Stimulated activated CD4-positive, alpha-beta T cell treated with anti-CD3 and anti-CD28 coated beads, Interleukin-4, amount 100 ng/mL, for 48 hours (primary cell): ENCODE measurements at places on chromosomes 13 and 19.

- no peak for DNase-seq
Measured at GRCh38 chr19:17302391-17303166, 646 bp downstream of the ABHD8 start.

- no peak for DNase-seq
Measured at GRCh38 chr13:82713687-82714405, 1168.4 kb downstream of the SLITRK1 start.

- peak; percentile 64 for DNase-seq
Measured at GRCh38 chr19:4327252-4327876, 11.3 kb downstream of the STAP2 start.

GRCh38 chr13:23129331-23129730 lies 51.4 kb upstream of the SGCG start:
- DNase-seq: no peak

GRCh38 chr13:46641274-46642081 lies 88.5 kb downstream of the LRCH1 start:
- DNase-seq: no peak

DNA sequence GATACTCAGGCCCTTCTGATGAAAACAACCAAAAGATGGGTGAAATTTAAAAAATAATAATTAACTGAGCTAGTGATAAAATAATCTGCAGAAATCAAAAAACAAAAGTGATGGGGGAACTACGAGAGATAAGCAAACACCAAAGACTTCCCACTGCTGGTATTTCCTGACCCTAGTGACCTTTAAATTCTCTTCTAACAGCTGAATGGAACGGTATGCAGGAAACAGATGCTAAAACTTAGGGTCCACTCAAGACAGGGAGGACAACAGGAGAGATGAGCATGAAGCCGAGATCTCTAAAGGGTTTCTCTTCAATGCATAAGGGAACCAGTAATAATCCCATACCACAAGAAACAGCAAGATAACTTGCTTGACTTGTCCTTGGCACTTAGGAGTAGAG lies 50.8 kb downstream of the USP12 start:
- no peak for DNase-seq

- DNase-seq: no peak
Measured at GRCh38 chr13:76048675-76049375, 412.7 kb downstream of the LMO7 start.

DNA sequence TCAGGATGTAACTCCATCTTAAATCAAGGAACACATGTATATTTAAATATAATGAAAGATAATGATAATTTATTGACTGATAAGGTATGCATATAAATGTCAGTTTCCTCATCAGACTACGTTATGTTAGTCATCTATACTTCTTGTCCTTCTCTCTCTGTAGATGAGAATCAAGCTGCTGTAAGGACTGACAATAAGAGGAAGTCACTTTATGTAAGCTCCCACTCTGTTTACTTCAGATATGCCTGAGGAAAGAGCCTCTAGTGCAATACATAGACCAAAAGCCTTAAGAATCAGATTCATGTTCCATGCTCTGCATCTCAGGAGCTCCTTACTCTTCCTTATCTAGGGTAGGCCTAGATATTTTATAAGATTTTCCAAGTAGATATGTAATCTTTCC lies 9.6 kb upstream of the SLITRK6 start:
- DNase-seq: no peak

DNA sequence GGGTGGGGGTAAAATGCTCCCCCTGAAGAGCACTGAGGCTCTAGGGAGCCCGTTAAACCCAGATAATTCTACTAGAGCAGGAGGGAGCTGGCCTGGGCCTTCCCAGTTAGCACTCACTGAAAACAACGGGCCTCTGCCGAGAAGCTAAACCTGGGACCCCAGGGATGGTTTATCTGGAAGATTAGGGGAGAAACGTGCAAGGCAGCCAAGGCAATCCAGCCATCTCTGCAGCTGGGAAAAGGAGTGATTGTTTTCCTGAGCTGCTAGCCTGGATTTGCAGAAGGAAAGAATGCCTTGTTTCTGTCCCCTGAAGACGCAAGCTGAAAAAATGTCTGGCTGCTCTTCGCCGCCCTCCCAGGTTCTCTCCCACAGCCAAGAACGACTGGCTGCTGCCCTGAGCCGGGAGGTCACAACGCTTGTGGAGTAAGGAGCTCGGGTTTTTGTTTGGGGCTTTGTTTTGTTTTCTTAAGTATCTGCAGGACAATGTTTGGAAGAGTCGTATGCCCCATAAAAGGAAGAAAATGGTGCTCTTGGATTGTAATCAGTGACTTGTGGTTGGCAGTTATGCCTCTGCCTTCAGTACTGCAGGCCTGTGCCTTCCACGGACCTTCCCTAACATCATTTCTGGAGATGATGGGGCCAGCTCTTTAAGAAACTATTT lies 31.5 kb downstream of the COL4A2 start:
- no peak for DNase-seq

GRCh38 chr13:52892925-52893324 lies 44.5 kb upstream of the PCDH8 start:
- no peak for DNase-seq

GRCh38 chr19:41915776-41916414 lies 12.4 kb downstream of the ERFL start:
- DNase-seq: no peak

GRCh38 chr13:40146611-40147117 lies 491.2 kb downstream of the COG6 start:
- no peak for DNase-seq
